ENCODE measurements at places on chromosomes 13 and 19.
A peak's percentile ranks its signal among the peaks of the same experiment; 100 is the strongest.

DNA sequence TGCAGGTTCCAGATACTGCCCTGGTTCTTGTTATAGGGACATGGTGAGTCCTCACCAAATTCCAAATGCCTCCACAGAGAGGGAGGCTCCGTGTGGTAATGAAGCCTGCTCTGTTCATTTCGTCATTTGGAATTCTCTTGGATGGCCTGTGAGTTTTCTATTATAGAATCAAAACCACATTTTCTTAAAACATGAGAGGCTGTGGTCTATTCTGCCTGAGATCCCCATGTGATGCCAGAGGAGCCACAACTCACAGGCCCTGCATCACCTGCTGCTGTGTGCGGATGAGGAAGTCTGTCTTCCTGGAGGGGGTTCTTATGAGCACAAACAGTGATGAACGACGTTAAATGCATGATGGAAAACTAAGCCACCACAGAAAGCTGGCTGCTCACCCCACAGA is 264.4 kb downstream of the UQCRFS1 start:
- DNase-seq: no peak

DNA sequence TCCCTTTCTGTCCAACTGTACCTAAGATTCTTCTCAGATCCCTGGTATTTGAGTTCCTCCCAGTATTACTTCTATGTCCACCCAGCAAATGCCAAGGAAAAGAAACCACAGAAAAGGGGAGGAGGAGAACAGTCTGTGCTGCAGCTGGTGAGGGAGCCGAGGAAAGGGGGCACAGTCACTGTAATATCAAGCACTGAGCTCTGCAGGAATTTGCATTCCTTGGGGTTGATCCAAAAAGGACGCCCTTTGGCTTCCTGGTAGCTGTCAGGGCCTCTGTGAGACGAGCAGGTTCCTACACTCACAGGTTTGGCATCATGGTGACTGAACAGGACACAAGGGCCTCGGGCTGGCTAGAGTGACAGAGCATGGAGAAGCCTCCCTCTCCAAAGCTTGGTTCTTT is 273.4 kb downstream of the NHLRC3 start:
- no peak for DNase-seq

GRCh38 chr19:51439021-51439465 is 19.2 kb downstream of the SIGLEC8 start:
- peak; percentile 82 for DNase-seq

GRCh38 chr13:26914624-26915023 is 154.0 kb upstream of the GPR12 start:
- DNase-seq: no peak

DNA sequence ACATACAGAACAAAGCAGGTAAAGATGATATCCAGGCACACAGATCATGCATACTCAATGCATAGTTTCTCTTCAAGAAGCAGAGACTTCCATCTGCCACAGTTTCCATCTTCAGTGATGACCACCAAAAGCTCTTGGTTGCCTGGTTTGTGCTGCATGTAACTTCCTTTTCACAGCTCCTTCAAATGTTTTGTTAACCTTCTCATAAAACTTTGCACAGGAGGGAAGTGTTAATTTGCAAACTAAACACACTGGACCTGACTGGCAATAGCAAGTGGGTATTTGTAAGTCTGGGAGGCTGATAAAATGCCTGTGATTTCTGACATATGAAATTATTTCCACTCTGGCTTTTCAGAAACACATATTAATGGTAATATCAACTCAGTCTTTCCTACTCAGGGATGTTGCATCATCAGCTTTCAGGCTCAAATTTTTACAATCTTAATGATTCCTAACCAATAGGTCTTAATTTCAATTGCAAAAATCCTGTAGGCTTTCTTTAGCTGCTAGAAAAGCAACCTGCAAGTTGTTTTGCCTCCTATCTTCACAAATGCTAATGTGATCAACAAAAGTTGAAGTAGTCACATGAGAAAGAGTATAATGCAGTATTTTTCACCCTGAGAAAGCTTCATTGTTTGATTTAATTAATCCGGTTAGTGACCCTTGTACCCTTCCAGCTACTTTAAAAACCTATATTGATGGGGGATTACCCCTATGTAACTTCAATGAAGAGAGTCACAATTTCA is 575.6 kb downstream of the DIAPH3 start:
- DNase-seq: no peak

DNA sequence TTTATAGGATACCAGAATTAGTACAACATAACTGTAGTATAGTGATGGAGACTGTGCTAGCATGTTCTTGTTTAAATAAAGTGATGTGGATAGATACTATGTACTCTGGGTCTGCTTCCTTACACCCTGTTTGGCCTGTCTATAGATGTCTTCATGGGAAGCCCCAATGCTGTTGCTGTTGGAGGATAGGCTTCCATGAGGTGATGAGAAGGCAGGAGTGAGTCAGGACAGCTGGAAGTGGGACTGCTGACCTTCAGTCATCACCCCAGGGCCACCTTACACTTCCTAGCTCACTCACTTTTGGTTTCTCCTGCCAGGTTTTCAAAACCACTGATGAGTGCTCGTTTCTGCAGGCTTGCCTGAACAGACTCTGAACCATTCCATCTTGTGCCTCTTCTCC is 4.2 kb downstream of the KCTD4 start:
- no peak for DNase-seq

- DNase-seq: no peak
These were observed 64.3 kb downstream of the MBNL2 start for GRCh38 chr13:97286317-97287046.

GRCh38 chr13:59946944-59947343 is 216.8 kb downstream of the DIAPH3 start:
- no peak for DNase-seq

- no peak for DNase-seq
These were observed 228.9 kb upstream of the IRS2 start for GRCh38 chr13:110015253-110015652.

DNA sequence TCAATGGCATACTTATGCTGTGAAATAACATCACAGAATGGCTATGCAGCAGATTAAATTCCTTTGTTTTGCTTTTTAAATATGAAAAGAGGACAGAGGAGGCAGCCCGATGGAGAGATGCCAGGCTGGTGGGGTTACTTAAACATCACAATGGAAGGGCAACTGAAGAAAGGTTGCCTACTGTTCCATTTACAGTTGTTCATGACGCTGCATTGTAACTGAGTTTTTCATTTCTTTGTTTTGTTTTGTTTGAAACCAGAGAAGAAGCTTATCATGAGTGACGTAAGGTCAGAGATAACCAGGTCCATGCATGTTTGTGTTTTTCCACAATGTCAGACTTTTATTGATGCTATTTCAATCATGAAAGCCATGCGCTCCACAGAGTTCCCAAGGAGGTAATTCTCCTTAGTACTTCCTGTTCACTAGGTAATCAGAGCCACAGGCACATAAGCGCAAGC is 273.8 kb downstream of the LHFPL6 start:
- peak; percentile 24 for DNase-seq
